ENCODE measurements at places on chromosomes 11 and 22. TPM values are rescaled to one million over a fixed set of nuclear protein-coding genes. Genes with fewer than 3 reads are reported as not detected.
A peak's percentile ranks its signal among the peaks of the same experiment; 100 is the strongest.

GRCh38 chr22:44455151-44455962, 42.7 kb downstream of the RTL6 start:
- DNase-seq: no peak

SPDYC gene
- total RNA-seq: not detected

TESMIN gene
- total RNA-seq: 0.36 TPM

GRCh38 chr22:31695423-31695822, 33.4 kb upstream of the PISD start:
- DNase-seq: no peak

GRCh38 chr11:86492370-86493010, 117.8 kb downstream of the CCDC81 start:
- no peak for DNase-seq

DNA sequence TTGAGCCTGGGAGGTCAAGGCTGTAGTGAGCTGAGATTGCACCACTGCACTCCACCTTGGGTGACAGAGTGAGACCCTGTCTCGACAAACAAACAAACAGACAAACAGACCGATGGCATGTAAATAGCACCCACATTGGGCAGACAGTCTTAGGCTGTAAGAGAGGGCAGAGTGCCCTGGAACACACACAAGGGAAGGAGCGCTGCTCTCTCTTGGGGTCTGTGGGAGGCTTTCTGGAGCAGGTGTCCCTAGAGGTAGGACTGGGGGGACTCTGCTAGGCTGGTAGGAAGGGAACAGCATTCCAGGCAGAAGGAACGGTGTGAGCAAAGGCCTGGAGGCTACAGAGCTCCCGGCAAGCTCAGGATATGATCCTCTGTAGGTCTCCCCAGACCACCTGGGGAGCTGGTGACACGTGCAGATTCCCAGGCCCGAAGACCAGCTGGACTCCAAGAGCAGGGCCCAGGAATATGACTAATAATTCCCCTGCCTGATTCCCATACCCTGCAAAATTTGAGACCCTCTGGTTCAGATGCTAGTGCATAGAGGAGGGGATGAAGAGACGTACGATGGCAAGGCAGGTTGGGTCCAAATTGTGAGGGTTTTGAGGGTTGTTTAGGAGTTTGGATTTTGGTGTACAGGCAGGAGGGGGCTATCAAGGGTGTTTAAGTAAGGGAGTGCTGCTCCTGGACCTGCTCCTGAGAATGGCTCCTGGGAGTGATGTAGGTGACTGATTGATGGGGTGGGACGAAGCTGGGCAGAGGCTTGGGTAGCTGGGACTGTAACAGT, 11.6 kb downstream of the SMIM38 start:
- no peak for DNase-seq

- peak; percentile 15 for DNase-seq
These were observed 20.5 kb downstream of the TST start for GRCh38 chr22:36998620-36999351.

- DNase-seq: no peak
These were observed 14.7 kb downstream of the PHF21B start for GRCh38 chr22:44995105-44995514.

MCHR1 gene
- not detected for total RNA-seq

TRPM5 gene
- total RNA-seq: 0.63 TPM

PLAAT4 gene
- 30.6 TPM for total RNA-seq

GRCh38 chr11:35288309-35288708, 131.0 kb downstream of the SLC1A2 start:
- DNase-seq: no peak

- no peak for DNase-seq
These were observed 28.5 kb downstream of the ARHGAP1 start for GRCh38 chr11:46671958-46672315.

SEC14L6 gene
- total RNA-seq: not detected

DNA sequence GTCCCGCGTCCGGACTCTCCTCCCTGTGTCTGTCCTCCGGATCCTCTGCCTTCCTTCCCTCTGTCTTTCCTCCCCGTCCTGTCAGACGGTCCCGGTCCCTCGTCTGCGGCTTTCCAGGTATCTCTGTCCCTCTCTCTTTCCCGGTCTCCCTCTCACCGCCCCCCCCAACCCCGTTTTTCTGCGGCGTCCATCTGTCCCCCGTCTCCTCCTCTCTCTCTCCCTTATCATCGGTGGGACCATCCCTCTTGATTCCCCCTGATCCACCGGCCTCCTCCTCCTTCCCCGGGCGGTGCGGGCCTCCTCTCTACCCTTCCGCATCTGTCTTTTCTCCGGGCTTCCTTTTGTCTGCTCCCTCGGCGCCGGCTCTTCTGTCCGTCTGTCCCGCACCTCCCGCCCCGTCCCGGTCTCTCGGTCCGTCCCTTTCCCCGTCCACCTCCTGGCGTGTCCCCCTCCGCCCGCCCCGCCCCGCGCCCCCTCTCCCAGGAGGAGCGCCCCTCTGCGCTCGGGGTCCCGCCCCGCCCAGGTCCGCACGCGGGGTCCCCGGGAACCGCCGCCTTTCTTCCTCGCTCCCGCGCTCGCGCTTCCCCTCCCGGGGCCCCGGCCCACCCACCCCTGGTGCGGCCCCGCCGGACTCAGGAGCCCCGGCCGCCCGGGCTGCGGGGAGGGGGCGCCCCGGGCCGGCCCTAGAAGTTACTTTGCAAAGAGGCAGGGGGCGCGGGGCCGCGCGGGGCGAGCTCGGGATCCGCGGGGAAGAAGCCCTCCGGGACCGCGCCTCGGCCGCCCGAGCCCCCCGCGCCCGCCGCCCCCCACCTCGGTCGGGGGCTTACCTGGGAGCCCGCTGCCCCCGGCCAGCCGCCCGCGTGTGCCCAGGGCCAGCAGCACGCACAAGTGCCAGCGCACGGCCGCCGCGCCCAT, 568 bp downstream of the SCUBE1 start:
- no peak for DNase-seq

- no peak for DNase-seq
These were observed 63.4 kb downstream of the CD6 start for GRCh38 chr11:61034704-61035525.

SCGB1D2 gene
- not detected for total RNA-seq

GRCh38 chr11:64074239-64074638, 38.5 kb downstream of the FLRT1 start:
- DNase-seq: no peak

- DNase-seq: no peak
These were observed 13.3 kb downstream of the B3GAT1 start for GRCh38 chr11:134398644-134399292.

- DNase-seq: no peak
These were observed 121.1 kb upstream of the CRYBB3 start for GRCh38 chr22:25078591-25078990.

GRCh38 chr11:39247570-39248137, 2211.8 kb downstream of the LRRC4C start:
- no peak for DNase-seq

- no peak for DNase-seq
These were observed 16.4 kb downstream of the LMO1 start for GRCh38 chr11:8247312-8247711.
